ENCODE measurements at places on chromosomes 4 and X.

DNA sequence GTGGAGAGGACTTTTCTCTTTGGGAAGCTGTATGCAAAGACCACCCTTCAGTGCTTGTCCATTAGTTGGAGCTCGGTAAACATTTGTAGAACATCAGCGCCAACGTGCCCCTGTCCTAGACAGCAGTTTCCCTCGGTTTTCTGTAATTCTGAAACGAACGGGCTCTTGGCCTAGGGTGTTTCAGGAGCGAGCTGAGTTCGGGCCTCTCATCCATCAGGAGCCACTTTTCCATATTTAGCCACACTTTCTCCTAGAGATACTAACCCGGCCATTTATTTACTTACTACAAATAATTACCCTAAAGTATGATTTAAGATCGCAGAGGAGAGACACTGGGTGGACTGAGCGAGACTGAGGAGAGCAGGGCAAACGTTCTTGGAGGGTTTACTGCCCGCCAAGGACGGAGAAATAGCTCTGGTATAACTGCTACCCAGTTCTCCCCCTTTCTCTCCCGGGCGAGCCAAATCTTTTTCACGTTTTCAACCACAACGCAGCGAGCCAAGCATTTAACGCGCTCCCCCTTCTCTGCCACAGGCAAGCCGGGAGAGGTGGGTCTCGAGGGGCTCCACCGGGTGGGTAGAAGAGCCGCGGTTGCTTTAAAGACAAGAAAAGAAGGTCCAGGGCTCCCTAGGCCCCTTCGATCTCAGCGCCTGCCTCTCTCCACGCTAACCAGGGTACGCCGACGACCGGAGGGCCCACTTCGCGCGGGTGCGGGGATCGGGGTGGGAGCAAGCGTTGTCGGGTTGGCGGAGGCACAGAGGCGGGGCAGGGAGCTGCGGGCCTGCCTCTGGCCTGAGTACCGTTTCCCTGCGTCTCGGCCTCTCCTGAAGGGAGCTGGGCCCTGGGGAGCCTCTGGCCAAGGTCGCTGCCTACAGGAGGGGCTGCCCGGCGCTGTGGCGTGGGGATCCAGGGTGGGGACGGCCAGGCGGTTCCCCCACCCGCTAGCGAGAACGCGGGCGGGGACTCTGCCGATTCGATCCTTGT lies 10.8 kb upstream of the PITX2 start:
- DNase-seq, result peak; percentile 79

GRCh38 chr4:55512922-55513571 lies 33.7 kb downstream of the CLOCK start:
- DNase-seq, result no peak

DNA sequence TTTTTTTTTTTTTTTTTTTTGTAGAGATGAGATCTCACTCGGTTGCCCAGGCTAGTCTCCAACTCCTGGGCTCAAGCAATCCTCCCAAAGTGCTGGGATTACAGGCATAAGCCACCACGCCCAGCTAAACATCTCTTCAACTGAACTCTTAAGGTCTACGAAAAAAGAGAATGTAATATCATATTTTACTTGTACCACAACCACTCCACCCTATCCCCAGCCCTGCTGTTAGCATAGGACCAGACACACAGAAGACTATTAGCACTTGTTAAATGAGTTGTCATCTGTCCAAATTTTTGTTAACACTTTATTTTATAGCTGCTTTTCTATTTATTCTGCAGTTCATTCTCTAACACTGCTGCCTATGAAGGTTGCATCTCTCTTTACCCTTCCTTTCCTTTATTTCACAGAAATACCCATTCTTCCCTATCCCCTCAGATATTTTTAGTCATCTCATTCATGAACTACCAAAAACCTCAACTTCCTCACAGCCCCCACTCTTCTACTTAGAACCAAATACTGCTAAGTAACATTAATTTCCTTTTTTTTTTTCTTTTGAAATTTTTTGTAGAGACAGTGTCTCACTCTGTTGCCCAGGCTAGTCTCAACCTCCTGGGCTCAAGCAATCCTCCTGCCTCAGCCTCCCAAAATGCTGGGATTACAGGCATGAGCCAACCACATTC lies 10.1 kb downstream of the SNX12 start:
- DNase-seq, result no peak

DNA sequence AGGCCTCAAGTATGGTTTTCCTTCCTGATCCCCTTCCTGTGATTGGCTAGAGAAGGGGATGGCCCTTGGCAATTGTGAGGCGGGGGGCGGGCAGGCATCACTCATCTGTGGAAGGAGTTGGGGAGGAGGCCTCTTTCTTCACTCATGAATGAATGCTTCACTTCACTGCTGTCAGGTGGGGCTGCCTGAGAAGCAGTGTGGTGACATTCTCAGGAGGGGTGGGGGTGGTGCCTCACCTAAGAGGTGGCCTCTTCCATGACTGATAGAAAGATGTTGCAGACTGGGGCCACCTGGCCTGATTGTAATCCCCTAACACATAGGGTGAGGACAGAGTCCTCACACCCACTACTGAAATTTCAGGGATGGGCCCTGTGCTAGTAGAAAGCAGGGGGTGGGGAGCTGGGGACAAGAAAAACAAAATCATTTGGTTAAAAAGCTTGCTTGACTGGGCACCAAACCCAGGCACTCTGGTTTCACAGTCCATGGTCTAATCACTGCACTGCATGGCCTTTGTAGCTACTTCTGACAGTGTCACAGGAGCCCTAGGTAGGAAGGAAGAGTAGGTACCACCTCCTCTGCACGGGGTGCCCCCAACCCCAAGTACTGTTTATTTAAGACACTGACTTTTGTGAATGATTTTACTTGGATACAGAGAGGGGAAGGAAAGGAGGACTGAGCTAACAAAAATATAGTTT lies 5.6 kb upstream of the HOPX start:
- no peak for DNase-seq

DNA sequence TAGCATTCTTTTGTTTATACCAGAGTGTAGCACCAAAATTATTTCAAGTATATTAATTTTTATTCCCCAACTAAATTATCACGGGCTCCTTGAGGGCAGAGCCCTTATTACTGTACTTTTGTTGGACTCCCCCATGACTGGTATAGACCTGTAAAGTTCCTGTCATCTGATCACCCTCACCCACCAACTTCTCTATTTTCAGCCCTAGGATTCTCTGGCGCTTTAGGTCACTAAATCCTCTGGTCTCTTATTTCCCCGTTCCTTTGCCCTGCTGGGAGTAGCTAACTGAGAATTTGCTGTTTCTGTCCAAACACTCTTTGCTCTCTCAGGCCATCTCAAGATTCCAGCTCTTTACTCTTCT lies 3.2 kb upstream of the XKRX start:
- no peak for DNase-seq

DNA sequence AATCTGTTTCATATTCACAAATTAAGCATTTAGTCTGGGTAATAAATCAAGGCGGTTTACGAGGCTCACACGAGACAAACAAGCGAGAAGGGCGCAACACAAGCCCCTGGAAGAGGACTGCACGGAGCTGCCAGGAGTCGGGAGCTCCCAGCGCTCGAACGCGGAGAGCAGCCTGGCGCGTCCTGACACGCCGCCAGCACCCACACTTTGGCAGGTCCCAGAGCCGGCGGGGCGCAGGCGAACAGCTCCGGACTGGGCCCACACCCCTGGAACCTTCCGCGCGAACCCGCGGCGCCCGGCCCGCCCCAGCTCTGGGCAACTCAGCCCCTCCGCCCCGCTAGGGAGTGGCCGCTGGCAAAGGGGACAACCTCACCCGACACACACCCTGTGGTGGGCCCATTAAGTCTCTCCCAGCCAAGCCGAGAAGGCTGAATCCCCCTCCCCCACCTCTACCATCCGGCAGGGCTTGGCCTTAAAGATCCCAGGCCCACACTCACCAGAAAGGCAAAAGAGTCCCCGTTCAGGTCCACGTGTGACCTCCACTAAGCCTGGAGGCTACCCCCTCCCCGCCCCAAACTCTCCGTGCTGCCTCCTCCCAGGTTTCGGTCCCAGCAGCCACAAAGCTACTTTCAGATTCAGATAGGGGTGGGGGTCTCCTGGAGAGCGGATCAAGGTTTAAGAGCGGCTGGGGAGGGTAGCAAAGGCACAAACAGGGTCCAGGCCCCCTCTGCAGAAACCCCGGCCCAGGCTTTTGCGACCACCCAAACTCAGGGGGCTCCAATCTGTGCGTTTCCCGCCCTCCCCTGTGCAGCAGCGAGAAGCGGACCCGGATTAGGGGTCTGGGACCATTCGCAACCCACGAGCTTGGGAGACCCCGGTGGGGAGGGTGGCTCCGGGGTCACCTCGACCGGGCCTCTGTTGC lies 47.5 kb upstream of the BCOR start:
- peak; percentile 61 for DNase-seq

DNA sequence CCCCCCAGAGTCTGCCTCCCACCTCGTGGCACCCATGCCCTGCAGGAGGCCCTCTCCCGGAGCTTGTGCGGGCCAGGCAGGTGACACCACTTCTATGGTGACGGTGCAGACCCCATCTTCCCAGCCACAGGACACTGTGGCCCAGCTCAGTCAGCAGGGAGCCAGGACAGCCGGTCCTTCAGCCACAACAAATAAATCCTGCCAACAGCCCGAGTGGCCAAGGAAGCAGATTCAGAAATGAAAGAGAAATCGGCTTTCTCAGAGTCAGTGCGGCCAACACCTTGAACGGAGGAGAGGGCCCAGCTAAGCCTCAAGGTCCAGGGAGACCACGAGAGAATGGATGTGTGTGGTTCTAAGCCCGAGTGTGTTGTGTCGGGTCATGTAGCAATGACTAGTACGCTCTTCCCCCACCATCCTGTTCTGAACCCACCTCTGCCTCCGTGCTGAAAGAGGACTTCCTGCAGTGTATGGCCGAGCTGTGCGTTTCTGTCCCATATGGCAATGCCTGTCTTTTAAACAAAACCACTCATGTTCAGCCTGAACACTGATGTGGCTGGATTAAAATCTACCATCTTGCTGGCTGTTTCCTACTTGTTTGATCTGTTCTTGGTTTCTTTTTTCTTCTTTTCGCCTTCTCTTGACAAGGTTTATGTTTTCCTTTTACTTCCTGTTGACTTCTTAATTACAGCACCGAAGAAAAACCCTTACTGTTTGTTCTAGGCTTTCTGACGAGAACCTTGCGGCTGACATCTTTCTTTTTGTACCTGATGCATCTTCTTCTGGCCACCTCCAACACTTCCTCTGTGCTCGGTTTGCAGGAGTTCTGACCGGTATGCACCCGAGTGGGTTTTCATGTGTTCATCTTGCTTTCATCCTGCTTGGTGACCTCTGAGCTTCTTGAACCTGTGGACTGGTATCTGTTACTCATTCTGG lies 53.1 kb downstream of the GAK start:
- no peak for DNase-seq

- no peak for DNase-seq
Observed at GRCh38 chr4:4727536-4727935, 131.9 kb upstream of the MSX1 start.

Measured in eye (tissue), 1 donor.